ENCODE measurements at places on chromosomes 2 and 18.

- DNase-seq = no peak
Measured at GRCh38 chr18:48405978-48406377, 3.2 kb downstream of the ZBTB7C start.

GRCh38 chr2:106160786-106161261, 33.3 kb downstream of the UXS1 start:
- DNase-seq = no peak

- DNase-seq = no peak
Measured at GRCh38 chr18:8895987-8896619, 190.7 kb downstream of the MTCL1 start.

DNA sequence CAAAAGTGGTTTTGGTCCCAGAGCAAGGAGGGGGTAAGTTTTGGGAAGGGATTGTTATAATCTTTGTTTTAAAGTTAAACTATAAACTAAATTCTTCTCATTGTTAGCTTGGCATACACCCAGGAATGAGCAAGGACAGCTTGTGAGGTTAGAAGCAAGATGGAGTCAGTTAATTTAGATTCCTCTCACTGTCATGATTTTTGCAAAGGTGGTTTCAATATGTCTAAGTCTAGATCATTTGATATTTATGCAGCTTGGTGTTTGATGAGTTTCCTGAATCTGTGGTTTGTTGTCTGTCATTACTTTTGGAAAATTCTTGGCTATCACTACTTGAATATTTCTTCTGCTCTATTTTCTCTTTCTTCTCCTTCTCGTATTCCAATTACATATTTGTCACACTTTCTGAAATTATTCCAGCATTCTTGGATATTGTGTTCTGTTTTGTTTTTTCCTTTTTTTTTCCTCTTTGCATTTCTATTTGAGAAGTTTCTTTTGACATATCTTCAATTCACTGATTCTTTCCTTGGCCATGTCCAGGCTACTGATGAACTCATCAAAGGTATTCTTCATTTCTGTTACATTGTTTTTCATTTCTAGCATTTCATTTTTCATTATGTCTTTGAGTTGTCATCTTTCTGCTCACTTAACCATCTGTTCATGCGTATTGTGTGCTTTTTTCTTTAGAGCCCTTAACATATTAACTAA, 5.1 kb downstream of the SP140 start:
- DNase-seq = no peak

GRCh38 chr2:183604065-183604464, 479.8 kb downstream of the NUP35 start:
- DNase-seq = no peak

DNA sequence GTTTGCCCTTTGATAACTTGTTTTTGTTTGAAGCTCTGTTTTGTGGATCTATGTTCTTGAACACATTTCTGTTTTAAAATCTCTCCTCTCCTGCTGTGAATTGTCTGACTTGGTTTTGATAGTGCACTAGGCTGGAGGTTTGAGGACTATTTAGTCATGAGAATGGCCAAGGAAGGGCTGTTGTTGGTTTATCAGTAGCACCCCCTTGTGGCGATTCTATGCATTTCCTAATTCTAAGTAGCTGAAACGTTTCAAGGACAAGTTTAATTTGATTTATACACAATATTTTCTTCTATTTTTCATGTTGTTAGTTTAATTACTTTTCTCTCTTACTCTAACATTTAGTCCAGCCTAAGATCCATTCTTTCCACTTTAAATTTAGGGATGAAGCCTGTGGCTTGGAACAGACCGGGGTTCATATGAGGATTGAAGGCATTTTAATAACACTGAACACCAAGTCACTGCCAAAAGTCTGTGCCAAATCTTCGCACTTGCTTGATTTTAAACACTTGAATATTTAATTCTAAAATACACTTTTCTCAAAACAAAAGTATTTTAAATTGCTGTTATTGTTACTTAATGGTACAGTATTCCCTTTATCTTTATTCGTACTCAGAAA, 166.0 kb downstream of the SOCS6 start:
- DNase-seq = no peak

GRCh38 chr18:33729556-33729955, 151.5 kb downstream of the ASXL3 start:
- DNase-seq = no peak

GRCh38 chr2:240340361-240340761, 95.1 kb upstream of the GPC1 start:
- DNase-seq = no peak

DNA sequence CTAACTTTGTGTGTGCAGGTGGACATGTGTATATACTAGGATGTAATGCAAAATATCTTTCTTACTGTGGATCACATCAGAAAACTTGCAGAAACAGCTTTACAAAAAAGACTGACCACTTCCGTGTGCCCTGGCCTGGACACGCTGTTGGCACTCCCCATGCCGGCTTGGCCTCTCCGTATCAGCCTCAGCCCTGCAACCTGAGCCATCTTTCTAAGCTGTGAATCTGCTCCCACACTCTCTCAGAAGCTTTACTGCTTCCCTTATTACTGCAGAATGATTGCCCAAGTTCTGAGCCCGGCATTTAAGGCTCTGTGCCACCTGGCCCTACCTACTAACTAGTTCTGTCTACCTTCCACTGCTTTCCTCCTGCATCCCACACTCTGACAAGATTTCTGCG, 37.8 kb downstream of the MYO7B start:
- no peak for DNase-seq

DNA sequence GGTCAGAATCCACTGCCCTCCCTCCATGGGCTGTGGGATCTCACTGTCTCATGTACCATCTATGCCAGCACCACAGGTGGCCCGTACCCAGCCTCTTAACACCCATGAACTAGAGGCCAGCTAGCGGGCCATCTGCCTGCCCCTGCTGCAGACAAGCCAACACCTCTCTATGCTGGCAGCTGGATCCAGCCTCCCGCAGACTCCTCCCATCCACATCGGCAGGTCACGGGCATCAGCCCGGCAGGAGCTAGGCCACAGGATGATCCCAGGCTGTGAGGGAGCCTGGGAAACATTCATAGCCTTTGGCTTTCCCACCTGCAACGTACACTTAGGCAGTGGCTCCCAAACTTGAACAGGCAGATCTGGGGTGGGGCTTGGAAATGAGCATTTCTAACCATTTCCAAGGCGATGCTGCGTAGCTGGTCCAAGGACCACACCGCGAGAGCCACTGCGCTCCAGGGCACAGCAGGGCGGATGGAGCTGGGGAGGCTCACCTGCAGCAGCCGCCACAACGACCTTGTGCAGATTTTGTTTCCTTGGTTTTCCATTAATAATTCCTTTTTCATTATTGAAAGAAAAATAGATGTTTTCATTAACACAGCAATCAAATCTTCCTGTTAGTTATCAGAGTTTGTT, 114.7 kb downstream of the KCNF1 start:
- no peak for DNase-seq

DNA sequence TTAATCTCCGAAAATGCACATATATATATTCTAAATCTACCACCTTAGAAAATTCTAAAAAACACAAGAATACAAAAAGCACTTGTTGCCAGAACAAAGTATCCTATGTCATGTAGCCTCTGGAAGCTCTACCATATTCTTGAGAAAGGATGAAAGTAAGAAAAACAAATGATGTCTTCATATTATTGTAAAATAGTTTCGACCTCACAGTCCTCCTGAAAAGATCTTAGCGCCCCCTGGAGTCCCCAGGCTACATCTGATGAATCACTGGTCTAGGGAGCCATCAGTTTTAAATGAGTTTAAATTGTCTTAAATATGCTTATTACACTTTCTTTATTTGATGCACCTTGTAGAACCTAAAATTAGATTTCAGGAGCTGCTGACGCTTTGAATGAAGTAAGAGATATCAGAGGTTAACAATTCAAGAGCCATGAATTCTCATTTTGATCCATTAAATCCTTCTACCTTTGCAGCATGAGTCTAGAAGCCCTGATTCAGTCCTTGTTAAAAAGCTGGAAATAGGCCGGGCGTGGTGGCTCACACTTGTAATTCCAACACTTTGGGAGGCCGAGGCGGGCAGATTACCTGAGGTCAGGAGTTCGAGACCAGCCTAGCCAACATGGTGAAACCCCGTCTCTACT, 138.8 kb downstream of the MCFD2 start:
- DNase-seq = peak; percentile 19

GRCh38 chr18:11119550-11119949, 29.8 kb downstream of the PIEZO2 start:
- DNase-seq = no peak

GRCh38 chr2:203437511-203437910, 97.6 kb downstream of the RAPH1 start:
- no peak for DNase-seq

DNA sequence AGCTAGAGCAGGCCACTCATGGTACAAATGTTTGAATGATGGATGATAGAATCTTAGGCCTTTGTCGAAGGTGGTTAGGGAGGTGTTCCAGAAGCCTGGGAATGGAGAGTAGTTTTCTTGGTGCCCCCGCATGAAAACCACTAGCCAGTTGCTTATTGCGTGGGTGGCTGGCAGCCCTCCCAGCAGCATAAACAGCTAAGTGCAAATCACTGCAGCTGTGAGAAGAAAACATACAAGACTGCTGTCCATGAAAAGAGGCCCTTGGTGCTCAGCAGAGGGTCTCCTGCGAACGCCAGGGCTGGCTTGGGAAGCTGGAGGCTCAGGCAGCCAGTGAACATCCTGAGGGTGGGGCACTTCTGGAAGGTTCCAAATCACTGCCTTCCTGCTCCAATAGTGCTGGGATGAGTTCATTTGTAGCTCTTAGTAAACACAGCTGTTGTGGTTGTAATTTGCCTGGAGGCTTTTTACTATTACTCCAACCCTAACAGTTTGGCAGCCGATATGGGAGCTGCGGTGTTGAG, 118.8 kb downstream of the MGAT5 start:
- no peak for DNase-seq

DNA sequence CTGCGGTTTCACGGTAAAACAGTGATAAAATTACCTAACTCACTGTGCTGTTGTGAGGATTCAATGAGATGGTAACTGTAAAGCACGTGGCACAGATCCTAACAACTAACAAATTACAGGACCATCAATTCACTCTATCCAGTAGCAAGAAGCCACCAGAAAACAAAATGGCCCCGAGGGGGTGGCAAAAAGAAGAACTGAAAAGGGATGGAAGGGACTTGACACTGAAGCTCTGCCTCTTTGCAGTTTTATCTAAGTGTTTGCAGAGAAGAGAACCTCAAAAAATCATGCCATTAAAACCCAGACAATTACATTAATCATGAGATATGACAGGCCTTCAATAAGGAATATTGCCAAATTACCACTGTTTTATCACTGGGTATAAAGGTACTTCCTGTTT, 46.7 kb downstream of the IRS1 start:
- no peak for DNase-seq

- no peak for DNase-seq
Measured at GRCh38 chr18:41845563-41845962, 109.5 kb upstream of the PIK3C3 start.

- DNase-seq = no peak
Measured at GRCh38 chr2:148999451-148999921, 39.0 kb upstream of the LYPD6B start.

DNA sequence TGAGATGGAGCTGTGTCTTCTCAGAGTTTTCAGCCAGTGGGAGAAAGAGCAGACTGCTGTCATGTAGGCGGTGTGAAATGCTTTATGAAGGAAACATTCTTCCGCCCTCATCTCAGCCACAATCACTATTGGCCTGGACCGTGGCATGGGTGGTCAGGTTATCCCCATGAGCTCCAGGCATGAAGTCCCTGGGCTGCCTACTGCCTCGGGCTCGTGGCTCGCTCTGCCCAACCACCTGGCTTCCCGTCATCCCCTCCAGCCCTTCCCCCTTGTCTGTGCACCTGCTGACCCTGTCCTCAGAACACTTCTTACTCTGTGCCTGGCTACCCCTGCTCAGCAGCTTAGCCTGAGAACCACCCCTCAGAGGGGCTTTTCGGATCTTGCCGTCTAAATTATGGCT, 15.5 kb downstream of the COLEC11 start:
- no peak for DNase-seq

GRCh38 chr2:231186325-231186724, 12.1 kb upstream of the ARMC9 start:
- DNase-seq = no peak

- no peak for DNase-seq
Measured at GRCh38 chr2:9358846-9359245, 64.5 kb downstream of the ITGB1BP1 start.

DNA sequence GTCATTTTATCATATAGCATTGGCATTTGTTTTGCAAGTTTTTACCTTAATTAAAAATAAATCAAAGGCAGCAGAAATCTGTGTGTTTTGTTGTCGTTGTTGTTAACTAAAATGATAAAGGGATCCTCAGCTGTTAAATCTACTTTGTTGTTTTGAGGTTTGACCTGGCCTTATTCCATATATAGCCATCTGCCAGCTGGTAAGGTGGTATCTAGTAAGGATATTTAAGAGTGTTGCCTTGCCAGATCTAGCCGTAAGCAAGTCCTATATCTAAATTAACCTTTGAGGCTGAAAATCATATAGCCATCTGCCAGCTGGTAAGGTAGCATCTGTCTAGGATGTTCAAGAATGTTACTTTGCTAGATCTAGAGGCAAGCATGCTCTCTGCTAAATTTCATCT, 56.6 kb downstream of the BMPR2 start:
- DNase-seq = no peak

- DNase-seq = no peak
Measured at GRCh38 chr2:95391641-95392310, 10.7 kb upstream of the FAHD2A start.

DNA sequence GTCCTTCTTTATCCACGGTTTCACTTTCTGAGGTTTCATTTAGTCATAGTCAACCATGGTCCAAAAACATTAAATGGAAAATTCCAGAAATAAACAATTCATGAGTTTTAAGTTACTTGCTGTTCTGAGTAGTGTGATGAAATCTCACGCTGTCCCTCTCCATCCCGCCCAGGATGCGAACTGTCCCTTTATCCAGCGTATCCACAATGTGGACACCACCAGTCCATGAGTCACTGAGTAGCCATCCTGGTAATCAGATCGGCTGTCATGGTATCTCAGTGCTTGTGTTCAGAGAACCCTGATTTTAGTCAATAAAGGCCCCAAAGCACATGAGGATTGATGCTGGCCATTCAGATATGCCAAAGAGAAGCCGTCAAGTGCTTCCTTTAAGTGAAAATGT, 3.7 kb downstream of the SP140L start:
- DNase-seq = no peak

- no peak for DNase-seq
Measured at GRCh38 chr2:8682719-8683667, 1.1 kb downstream of the ID2 start.

DNA sequence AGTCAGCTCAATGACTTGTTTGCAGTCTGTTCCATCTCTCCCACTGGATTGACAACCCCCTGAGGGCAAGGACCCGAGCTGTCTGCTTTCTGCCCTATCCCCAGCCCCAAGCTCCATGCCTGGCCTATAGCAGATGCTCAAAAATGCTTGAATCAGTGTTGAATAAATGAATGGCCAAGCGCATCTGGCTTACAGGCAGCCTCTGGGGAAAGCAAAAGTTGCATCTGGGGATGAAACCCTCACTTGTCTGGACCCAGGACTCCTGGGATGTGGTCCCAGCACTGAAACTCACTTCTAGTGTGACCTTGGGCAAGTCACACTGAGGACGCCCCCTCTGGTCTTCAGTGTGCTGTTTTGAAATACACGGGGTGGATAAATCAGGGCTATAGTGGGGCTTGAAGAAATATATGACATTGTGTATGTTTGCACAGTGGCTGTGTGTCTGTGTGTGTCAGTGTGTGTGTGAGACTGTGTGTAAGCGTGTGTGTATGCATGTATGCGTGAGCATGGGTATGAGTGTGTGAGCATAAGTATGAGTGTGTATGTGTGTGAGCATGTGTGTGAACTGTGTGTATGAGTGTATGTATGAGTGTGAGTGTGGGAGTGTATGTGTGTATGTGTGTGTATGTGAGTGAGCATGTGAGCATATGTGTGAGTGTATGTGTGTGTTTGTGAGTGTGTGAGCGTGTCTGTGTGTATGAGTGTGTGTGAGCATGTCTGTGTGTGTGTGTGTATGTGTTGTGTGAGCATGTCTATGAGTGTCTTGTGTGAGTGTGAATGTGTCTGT, 27.8 kb upstream of the TNS1 start:
- DNase-seq = no peak
